ENCODE measurements at places on chromosomes 1 and 21. TPM values are rescaled to one million over a fixed set of nuclear protein-coding genes. Genes with fewer than 3 reads are reported as not detected.

DNA sequence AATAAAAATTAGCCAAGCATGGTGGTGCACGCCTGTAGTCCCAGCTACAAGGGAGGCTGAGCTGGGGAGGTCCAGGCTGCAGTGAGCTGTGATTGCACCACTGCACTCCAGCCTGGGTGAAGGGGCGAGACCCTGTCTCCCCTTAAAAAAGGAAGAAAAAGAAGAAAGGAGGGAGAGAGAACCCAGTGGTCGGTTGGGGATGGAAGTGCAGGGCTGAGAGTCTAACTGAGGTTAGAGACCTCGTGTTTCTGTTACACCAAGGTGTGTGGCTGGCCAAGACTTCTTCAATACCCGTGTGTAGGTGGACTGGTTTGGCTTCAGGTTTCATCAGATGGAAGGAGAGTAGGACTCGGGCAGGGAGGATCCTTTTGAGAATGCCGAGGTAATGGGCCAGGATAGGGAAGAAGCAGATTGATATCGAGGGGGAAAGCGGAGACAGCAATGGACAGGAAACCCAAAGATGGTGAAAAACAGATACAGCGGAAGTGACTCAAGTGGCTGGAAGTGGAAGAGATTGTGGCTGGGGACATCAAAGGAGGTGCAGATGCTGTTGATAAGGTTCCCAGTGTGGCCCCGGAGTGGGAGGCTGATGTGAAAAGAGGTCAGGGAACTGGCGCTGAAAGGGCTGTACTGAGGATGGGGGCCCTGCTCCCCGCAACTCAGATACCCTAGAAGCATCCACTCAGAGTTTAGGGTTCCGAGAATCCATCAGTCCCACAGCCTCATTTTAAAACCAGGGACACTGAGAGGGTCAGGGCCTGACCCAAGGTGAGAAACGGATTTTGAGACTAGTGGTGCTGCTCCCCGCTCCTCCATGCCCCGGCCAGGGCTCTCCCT lies 681 bp upstream of the UBXN10 start:
- DNase-seq, result no peak

DNA sequence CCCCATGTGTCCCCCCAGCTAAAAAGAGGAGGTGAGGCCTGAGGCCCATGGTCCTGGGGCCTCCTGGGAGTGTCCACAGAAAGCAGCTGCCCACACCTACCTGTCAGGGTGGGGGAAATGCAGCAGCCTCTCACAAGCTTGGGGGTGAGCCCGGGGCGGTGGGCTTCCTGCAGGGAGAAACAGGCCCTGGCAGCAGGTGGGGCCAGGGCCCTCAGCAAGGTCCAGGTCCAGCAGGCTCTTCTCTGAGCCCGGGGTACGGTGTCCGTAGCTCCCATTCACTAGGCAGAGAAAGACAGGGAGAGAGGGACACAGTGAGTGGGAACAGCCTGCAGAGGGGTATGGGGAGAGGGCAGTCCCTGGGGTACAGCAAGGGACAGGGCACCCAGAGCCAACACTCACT lies 139.0 kb downstream of the GLIS1 start:
- peak; percentile 40 for DNase-seq

- no peak for DNase-seq
These were observed 52.0 kb upstream of the FAM20B start for GRCh38 chr1:178973652-178974101.

LCE1C gene
- not detected for total RNA-seq

- no peak for DNase-seq
These were observed 441.9 kb upstream of the ADAMTS5 start for GRCh38 chr21:27408826-27409225.

- no peak for DNase-seq
These were observed 4.5 kb downstream of the ASCL5 start for GRCh38 chr1:201122321-201122957.

GRCh38 chr1:200374569-200375295 lies 35.1 kb downstream of the ZNF281 start:
- no peak for DNase-seq

USH2A gene
- not detected for total RNA-seq

DNA sequence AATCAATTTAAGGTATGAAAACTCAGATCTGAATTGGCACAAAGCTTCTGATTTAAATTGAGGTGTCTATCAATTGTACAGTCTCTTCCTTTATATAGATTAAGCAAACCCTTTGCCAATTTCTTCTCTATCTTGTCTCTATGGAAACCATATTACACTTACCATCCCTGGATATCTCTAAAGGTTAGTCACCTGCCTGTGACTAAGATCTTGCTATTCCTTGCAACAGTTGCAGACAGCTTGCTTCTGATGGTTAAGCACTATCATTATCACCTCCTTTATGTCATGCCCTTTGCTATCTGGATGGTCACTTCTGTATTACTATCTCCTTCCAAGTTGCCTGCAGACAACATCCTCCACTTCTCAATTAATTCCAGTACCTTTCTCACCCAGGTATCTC lies 998.6 kb upstream of the B3GALT2 start:
- no peak for DNase-seq

All from upper lobe of right lung (tissue), 1 donor.